Caki2 (cell line): ENCODE measurements at places on chromosomes 5 and 9. TPM values are rescaled to one million over a fixed set of nuclear protein-coding genes. Genes with fewer than 3 reads are reported as not detected.

GRCh38 chr5:155080721-155081120, 67.2 kb downstream of the KIF4B start:
- DNase-seq = no peak

DNA sequence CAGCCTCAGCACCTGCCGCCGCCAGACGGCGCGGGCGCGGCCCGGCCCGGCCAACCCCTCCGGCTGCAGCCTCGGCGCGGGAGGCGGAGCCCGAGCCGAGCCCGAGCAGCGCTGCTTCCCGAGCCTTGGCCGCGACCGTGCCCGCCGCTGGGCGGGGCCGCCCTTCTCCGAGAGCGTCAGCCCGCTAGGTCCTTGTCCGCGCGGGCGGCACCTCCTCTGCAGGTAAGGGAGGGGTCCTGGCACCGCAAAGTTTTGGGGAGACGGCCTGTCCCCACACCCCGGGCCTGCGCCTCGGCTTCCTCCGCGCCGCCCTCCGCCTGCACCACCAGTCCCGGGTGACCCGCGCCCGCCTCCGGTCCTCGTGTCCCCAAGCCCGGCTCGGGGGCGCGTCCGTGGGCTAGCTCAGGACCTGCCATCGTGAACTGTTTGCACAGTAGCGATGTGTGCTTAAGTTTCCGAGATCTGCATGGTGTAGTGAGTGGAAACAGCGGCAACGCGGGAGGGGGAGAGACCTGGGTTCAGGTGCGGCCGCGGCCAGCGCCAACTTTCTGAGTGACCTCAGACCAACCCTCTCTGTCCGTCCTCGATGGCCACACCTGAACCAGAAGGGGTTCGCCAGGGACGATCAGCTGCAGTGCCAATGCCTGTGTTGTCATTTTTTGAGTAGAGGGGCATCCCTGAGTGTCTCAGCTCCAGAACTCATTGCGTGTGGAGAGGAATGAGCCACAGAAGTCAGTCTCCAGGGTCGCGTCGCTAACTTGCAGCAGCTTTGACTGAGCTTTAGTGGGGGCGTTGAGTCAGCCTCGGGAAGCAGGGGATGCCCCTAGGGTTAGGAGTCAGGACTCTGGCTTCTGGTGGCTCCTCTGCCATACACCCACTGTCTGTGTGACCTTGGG, at the start of gene FRMPD1:
TSS of gene FRMPD1 (plus strand) at position 82 of the 896 bp plus-strand sequence. CDS start 41,688 bp downstream, outside the sequence.
- peak; percentile 25 for DNase-seq

GRCh38 chr5:174542037-174542436, 182.3 kb upstream of the MSX2 start:
- DNase-seq = no peak

DNA sequence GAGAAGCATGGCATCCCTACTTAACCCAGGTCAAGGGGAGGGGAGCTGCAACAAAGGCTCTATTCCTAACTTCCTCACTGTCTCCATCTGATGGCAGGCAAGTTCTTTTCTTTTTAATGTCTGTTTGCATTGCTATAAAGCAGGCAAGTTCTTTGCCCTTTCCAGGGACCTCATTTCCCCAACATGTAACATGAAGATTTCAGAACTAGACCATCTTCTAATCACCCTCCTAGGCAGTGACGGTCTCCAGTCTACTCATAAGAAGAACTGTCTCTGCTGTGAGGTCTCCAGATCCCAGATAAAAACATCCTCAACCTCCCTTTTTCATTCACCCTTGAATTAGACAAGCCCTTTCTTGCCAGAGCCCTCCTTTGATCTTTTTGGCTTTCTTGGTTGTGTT, 42.1 kb downstream of the PPP1R2B start:
- DNase-seq = no peak

GRCh38 chr9:78354324-78354973, 57.5 kb downstream of the PSAT1 start:
- DNase-seq = no peak

Gene DMRT3
- not detected in 2 replicates for total RNA-seq

Gene PTGER4
- 3.4 and 7.5 TPM in 2 replicates for total RNA-seq

Gene LHX3
- total RNA-seq = not detected in 2 replicates

GRCh38 chr9:98860871-98861293, 53.4 kb downstream of the GALNT12 start:
- DNase-seq = no peak

DNA sequence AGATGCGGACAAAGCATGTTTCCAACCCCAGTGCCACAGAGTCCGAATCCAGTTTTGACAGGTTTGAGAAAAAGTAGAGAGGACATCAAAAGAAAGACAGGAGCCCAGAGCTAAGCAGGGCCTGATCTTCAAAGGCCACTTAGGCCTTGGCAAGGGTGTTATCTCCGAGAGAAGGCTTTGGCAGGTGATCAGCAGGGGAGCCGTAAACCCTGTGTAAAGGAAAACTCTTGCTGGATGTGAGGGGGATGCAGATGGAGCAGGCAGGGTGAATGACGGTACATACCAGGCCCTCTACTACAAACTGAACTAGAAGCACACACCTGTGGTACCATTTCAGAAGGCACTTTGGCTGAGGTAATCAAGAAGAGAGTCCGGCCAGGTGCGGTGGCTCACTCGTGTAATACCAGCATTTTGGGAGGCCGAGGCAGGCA, 1.4 kb upstream of the HNRNPH1 start:
- DNase-seq = no peak

GRCh38 chr9:6628704-6629103, 16.8 kb downstream of the GLDC start:
- DNase-seq = no peak

DNA sequence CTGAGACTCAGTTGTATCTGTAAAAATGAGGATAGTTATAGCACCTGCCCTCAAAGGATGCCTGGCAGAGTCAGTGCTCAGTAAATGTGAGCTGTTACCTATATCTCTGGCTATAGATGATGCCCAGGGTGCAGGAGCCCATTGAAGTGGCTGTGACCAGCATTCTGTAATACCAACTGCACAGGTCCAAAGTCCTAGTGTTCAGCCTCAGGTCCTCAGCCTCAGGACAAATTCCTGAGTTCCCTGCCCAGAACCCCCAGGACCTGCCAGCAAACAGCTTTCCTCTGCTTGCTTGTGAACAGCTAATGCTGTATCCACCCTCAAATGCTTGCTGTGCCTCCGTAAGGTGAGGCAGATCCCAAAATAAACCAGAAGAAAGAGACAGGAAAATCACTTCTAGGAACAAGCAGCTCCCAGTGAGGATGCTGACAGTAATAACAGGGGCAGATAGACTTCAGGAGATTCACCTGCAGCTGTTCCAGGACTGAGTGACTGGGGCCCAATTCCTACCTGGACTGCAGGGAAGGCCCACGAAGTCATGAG, 80.8 kb downstream of the SIL1 start:
- no peak for DNase-seq

Gene PKD2L2
- total RNA-seq = not detected in 2 replicates

Gene DBH
- total RNA-seq = not detected in 2 replicates

Gene GFRA3
- not detected in 2 replicates for total RNA-seq

DNA sequence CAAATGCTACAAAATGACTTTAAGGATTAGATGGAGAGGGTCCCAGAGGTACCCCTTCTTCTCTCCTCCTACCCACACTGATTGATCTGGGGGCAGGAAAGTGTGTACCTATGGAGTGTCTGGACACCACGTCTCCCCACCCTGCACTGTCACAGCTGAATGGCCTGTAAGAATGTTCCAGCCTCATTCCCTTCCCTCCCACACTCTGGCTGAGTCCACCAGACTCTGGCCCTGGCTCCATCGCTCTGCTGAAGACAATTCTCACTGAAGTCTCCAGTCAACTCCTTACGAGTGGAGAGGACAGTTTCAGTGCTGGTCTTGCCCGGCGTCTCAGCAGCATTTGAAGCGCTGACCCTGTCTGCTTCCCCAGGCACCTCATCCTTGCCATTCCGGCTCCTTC, 105.8 kb downstream of the TTLL11 start:
- no peak for DNase-seq

- DNase-seq = no peak
These were observed 294 bp downstream of the ADRB2 start for GRCh38 chr5:148826739-148827070.

DNA sequence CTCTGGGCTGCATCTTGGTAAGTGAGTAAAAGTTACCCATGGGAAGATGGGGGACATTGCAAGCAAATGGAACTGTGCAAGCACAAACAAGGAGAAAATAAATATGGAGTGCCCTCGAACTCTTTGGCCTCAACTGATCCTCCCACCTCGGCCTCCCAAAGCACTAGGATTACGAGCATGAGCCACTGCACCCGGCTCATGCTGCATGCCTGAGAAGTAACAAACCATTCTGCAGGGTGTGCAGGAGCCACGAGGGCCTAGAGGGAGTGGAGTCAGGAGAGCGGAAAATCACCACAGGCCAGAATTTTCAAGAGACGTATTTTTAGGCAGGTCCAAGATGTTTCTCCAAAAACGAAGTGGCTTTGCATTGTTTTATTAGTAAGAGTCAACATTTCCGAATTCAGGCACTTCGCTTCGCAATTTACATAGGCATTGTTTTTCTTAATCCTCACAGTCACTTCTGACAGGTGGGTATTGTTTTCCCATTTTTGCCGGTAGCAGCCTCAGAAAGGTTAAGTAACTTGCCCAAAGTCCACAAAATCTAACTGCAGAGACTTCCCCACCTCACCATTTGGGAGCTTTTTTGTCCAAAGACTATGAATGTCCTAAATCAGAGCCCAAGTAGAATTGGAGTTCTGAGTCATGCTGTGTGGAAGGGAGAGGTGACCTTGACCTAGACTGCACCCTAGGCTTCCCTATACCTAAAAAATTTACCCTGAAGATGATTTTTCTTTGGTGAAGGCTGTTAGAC, 230.2 kb downstream of the NR3C1 start:
- DNase-seq = no peak

Gene GGTA1
- not detected in 2 replicates for total RNA-seq

GRCh38 chr5:134184155-134185135, 7.7 kb upstream of the SKP1 start:
- DNase-seq = peak; percentile 28

- DNase-seq = no peak
These were observed 26.7 kb downstream of the PWWP2A start for GRCh38 chr5:160092514-160092913.

Gene SPARC
- total RNA-seq = 111 and 136 TPM in 2 replicates

DNA sequence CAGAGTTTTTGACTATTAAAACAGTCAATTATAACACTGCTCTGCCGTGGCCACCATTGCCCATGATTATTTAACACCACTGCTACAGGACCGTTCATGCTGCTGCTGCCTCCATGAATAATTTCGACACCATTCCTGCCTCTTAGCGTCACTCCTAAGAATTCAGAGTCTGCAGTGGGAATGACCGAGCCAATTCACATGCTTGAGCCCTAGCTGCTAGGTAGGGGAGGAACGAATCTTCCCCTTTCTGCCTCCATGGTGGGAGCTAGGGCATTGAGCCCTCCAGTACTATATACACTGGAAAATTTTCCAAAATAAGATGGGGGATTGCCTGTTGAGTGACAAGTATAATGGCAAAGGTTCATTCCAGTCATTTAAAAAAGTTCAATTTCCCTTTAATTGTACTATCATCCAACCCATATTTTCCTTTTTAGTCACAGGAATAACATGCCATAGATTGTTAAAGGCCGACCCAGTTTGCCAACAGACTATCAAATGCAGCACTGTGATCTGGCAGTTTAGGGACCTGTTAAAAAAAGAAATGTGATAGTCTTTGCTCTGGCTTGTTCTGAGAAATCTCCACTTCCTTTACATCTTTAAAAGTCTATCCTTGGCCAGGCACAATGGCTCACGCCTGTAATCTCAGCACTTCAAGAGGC, 13.5 kb upstream of the B4GALT1 start:
- DNase-seq = peak; percentile 48
